ENCODE measurements at places on chromosomes 4 and X. TPM values are rescaled to one million over a fixed set of nuclear protein-coding genes. Genes with fewer than 3 reads are reported as not detected.

Gene HSPA4L
- 4.9 TPM for total RNA-seq

GRCh38 chr4:155569960-155570515 is 96.6 kb upstream of the GUCY1A1 start:
- DNase-seq: no peak

DNA sequence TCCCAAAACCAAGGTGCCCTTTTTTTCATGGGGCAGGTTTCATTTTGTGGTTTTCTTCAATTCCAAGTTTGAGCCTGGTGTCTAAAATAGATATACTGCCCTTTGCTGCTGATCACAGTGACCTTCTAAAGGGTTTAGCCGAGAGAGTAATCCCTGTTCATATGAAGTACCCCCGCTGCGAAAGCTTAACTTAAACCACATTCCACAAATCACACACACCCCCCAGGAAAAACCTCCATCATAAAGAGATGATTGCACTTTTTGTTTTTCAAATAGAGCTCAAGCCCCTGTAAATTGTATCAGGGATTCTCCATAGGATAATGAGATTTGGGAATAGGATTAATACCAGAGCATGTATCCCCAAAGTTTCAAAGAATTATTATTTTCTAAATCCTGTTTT is 90.8 kb downstream of the USP46 start:
- DNase-seq: no peak

Gene RPA4
- 0.35 TPM for total RNA-seq

- DNase-seq: no peak
These were observed 135.6 kb downstream of the TSPAN5 start for GRCh38 chr4:98522636-98523395.

DNA sequence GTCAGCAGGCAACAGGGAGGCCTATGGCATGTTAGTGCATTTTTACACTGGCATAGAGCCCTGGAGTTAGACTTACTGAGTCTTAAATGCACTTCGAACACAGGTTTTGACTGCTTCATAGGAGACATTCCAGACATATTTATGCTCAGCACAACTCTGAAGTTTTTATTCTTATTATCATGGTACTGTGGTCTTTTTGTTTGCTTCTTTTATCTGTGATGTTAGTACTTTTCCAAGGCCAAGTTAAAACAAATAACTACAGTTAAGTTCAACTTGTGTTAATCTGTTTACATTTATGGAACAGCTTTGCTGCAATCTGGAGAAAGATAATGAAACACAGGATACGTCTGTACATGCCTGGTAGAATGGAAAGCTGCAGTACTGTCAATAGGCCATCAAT is 76.5 kb downstream of the COL4A5 start:
- no peak for DNase-seq

GRCh38 chrX:68196939-68197791 is 236.1 kb downstream of the OPHN1 start:
- DNase-seq: no peak

- DNase-seq: no peak
These were observed 21.4 kb downstream of the SH3RF1 start for GRCh38 chr4:169249214-169249973.

GRCh38 chrX:48058621-48059295 is 12.7 kb downstream of the ZNF630 start:
- DNase-seq: no peak

Gene H2BW1
- not detected for total RNA-seq

DNA sequence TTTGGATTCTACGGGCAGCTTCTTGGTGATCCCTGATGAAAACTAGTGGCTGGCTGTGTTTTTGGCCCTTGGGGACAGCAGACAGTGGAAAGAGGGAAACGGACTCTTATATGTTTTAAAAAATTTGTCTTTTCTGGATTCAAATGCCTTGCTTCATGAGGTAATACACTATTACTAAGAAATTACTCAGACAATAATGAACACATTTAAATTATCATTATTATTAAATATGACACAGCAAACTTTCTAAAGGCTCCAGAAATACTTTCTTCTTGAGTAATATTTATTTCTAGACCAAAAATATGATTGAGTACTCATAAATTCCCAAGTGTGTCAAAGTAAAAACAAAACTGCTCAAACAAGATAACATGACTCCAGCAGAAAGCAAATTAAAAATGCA is 520.7 kb upstream of the AADAT start:
- no peak for DNase-seq

GRCh38 chr4:168900080-168900479 is 110.0 kb downstream of the CBR4 start:
- peak; percentile 82 for DNase-seq

- DNase-seq: peak; percentile 2
These were observed 2.5 kb upstream of the PPP2R2C start for GRCh38 chr4:6474705-6475457.

DNA sequence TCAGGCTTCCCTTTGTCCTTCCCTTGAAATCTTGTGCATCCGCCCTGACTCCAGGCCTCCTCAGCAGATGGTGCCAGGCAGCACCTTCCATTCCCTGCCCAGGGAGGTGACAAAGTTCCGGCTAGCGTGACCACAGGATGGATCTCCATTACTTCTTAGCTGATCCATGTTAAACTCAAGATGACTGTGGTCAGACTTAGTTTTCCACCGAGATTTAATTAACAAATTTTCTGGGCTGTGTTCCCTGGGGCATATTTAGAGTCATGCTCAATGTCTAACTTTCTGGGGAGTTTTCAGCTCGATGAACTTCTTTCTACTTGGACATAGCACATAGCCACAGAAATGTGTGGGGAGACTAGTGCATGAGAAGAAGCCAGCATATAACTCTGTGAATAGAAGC is 215.1 kb upstream of the SFRP2 start:
- DNase-seq: no peak

Gene NDNF
- 5.4 TPM for total RNA-seq

Gene SPANXC
- total RNA-seq: not detected

GRCh38 chrX:8273451-8273895 is 102.4 kb upstream of the VCX2 start:
- no peak for DNase-seq

- DNase-seq: no peak
These were observed 198.0 kb downstream of the GUCY2F start for GRCh38 chrX:109283870-109284269.

- peak; percentile 70 for DNase-seq
These were observed 48.6 kb downstream of the ACOX3 start for GRCh38 chr4:8391972-8392371.

Gene GUCY1A1
- total RNA-seq: 35.5 TPM

DNA sequence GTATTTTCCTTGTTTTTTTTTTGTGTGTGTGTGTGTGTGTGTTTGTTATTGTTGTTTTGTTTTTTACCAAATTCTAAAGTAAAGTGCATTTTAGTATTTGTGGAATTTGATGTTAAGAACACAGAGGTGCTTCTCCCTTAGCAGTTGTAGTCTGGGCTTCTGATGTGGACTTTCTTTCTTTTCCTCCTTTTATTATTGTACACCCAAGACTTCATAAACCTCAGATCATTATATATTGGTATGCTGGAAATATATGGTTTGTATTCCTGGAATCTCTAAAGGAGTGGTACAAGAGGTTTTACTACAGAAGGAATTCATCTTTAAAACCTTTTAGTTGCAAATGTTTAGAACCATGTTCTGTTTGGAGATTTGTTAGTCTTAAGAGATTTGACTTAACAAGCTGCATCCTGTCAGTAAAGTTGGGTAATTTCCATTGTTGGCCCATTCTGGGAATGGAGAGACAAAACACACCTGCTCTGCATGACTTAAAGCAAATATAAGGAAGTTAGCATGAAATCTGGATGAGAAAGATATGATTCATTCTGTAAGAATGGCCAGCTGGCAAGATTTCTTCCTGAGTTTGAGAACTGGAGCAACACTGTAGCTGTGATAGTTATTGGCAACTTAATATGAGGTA is 64.0 kb downstream of the SMAD1 start:
- DNase-seq: no peak

Gene RBM46
- total RNA-seq: not detected

DNA sequence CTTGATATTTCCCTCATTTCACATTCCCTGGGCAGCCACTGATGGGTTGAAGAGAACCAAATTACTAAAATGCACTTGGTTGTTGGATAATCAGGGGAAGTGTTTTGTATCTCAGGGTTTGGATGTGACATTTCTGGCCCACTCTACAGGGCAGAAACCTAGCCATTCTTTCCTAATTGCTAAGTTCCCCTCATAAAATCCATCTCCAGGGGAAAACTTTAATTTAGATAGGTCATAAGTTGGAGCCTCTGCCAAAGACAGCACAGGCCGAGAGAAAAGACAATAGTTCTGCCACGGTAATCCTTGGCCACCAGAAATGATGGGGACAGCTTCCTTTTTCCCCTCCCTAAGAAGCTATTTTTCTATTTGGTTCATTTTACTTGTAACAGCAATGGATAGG is 192.7 kb upstream of the C1QTNF7 start:
- no peak for DNase-seq

Gene STPG2
- 0.71 TPM for total RNA-seq

DNA sequence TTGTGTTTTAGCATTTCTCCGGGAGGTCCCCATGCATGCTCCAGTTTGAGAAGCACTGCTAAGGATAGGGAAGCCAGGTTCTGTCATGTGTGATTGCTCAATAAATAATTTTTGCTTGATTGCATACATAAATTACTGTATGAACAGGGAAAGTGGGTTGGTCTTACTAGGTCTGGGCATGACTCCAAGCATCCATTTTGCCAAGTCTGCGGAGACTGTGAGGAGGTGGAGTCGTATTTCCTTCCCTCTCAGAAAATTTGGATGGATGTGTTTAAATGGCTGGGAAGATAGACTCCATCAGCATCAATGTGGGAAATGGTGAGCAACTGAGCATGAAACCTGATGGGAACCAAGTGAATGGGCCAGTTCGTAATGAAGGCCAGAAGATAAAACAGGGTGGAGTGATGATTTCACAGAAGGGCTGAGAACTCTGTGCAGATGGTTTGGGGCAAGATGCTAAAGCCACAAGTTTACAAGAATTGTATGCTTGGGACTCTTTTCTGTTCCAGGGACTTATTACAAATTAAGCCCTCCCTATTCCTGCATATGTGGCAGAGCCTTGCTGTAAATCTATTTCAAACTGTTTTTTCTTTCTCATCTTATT is 84.1 kb downstream of the NHS start:
- DNase-seq: no peak

DNA sequence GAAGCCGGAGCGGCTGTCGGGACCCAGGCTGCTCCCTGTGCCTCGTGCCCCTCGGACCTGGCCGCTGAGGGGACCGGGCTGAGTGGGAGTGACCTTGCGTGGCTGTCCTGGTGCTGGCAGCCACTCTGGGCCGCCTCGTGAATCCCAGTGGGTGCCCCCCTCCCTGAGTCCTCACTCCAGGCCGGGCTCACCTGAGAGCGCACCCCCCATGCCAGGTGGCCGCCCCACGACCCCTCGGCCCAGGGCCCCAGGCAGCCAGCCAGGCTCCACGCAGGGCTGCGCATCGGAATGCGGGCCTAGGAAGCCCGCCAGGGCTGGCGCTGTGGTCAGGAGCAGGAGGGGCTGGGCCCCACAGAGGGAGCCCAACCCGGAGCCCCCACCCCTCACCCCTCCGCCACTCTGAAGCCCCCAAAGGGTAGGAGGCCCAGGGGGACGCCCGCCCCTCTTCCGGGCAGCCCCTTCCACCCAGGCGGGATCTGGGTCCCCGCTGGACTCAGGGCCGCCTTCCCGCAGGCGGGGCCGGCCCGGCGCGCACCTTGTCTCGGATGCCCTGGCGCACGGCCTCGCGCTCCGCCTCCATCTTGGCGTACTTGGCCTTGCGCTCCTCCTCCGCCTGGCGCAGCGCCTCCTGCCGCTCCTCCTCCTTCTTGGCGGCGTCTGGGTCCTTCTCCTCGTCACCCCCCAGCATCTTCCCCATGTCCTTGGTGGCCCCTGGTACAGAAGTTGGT is 33.9 kb downstream of the CPLX1 start:
- no peak for DNase-seq

DNA sequence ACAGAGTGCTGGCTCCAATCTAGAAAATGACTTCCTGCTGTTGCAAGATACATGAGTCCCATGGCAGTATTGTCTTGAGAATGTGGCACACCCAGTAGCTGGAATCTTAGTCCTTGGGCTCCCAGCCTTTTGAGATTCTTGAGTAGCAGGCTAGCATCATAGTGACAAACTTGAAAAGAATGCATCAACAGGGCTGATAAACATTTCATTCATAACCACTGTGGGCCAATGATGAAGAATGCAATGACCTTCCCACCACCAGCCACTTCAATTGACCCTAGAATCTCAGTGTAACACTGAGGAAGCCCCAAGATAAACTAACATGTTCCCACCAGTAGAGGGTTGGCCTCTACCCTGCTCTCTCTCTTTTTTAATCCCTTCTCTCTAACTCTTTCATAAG is 329.3 kb downstream of the GBA3 start:
- DNase-seq: no peak

GRCh38 chrX:23811108-23811651 is 28.2 kb downstream of the SAT1 start:
- no peak for DNase-seq

DNA sequence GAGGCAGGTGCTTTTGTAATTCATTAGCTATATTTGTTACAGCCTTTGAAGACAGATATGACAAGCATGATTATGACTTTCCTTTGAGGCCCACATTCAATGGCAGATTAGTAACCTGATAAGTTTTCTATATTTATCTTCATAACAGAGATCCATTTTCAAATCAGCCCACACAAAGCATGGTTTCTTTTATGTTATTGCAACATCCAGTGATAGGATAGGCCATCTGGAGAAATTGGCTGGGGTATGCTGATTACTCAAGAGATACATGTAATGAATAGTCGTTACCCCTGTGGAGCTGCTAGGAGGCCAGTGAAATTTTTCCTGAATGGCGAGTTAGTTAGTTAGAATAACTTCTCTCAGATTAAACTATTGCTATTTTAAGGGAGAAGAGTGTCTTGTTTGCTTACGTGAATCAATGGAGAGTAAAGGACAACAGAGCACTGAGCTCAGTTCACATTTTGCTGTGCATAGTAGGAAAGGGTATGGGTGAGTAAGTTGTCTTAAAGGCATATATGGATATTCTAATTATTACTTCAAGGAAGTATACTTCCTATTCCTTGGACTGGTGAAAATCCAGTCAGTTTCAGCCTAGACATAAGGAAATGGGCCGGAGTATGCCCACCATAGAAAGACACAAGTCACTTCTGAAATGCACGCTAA is 79.2 kb upstream of the DKK2 start:
- no peak for DNase-seq

GRCh38 chr4:136741468-136741867 is 790.8 kb downstream of the PCDH18 start:
- no peak for DNase-seq

DNA sequence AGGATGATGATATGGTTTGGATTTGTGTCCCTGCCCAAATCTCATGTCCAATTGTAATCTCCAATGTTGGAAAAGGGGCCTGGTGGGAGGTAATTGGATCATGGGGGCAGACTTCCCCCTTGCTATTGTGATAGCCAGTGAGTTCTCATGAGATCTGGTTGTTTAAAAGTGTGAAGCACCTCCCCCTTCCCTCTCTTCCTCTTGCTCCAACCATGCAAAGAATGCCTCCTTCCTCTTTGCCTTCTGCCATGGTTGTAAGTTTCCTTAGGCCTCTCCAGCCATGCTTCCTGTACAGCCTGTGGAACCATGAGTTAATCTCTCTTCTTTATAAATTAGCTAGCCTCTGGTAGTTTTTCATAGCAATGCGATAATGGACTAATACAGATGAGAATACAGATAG is 19.7 kb upstream of the ALG13 start:
- DNase-seq: no peak

GRCh38 chr4:156217236-156217635 is 263.6 kb upstream of the CTSO start:
- no peak for DNase-seq

- DNase-seq: peak; percentile 66
These were observed 177.7 kb upstream of the PPARGC1A start for GRCh38 chr4:24067367-24068193.

Gene ASMT
- not detected for total RNA-seq

- DNase-seq: no peak
These were observed 169.4 kb downstream of the GLUD2 start for GRCh38 chrX:121216641-121217374.
